ENCODE measurements at places on chromosomes 7 and 10. TPM values are rescaled to one million over a fixed set of nuclear protein-coding genes. Genes with fewer than 3 reads are reported as not detected.

The FAM25A gene
- total RNA-seq = not detected

DNA sequence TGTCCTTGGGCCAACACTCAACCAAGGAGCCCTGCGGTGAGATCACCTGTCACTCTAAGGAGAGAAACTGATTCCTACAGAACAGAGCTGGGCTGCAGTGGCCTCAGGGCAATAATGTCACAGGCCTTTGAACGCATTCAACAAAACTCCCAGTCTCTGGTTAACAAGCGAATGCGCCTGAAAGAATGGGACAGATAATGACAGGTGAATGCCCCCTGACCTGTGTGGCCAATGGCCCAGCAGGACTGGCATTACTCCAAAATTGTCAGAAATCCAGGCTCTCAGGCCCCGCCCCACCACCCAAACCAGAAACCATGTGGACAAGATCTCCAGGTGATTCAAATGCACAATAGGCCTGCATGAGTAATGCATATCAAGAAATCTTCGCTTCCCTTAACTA is 277.7 kb upstream of the KLF6 start:
- DNase-seq = no peak

- DNase-seq = no peak
These were observed 3.3 kb upstream of the CYP51A1 start for GRCh38 chr7:92137557-92137956.

DNA sequence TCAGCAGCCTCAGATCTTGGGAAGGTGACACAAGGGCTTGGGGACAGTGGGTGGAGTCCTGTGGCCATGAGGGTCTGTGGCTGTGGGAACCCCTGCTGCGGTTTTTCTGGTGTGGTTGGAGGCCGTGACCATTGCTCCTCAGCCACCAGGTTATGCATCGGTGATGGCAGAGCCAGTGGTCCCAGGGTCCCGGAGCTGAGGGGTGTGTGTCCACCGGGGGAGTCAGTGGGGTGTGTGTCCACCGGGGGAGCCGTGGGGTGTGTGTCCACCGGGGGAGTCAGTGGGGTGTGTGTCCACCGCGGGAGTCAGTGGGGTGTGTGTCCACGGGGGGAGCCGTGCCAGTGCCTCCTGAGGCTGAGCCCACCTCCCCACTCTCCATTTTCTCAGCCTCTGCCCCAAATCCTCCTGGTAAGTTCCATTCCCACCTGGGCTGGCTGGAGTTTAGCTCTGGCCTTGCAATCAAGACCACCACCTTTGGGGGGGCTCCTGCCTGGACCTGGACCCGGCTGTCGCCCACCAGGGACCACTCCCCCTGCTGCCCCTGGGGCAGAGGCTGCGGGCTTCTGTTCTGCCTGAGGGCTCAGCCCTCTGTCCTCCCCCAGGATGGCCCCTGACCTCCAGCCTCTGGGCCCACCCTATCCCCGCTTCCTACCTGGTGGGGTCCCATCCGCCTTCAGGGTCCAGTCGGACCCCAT is 143.5 kb downstream of the ELFN1 start:
- no peak for DNase-seq

DNA sequence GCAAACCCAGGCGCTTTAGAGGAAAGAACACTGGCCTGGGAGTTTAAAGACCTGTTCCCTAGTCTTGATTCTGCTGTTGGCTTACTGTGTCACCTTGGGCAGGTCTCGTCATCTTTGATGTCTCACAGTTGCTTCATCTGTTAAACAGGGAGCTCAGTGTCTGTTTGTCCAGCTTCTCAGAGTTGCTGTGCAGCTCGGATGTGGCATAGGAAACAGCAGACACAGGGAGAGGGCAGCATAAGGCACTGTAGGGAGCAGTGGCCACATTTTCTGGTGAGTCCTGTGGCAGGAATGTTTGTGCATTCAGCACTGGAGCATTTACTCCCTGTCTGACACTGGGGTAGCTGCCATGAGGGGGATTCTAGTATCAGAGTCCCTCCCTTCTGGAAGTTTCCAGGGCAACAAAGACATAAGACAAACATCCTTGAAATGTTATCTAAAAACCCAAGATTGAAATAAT is 2.0 kb downstream of the REPIN1 start:
- DNase-seq = peak; percentile 60
